ENCODE measurements at places on chromosomes 12 and 14.

- DNase-seq, result no peak
These were observed 8.0 kb downstream of the CSRNP2 start for GRCh38 chr12:51075390-51075789.

DNA sequence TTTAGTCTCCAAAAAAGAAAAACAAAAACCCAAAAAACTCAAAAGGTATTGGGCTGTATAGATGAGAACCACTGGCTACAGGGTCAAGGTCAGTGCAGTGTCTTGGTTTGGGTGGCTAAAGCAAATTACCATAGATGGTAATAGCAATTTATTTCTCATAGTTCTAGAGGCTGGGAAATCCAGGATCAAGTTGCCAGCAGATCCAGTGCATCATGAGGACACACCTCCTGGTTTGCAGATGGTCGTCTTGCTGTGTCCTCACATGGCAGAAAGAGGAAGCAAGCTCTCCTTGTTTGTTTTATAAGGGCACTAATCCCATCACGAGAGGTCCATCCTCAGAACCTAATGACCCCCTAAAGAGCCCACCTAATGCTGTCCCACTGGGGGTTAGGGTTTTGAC lies 11.2 kb downstream of the COX14 start:
- no peak for DNase-seq

DNA sequence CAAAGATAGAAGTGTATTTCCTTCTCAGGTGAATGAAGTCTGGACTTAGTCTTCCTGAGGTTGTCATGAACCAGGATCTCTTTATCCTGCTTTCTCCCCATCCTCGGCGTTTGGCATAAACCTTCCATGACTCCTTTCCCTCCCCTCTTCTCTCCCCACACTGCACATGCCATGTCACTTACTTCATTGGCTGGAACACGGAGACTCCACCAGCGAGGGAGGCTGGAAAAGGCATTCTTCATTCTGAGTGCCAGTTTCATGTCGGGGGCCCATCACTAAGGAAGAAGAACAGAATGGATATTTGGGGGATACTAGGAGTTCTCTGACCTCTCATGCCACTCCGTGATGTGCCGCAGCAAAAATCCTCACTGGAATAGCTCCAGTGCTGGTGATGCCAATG lies 105.6 kb downstream of the VCPKMT start:
- no peak for DNase-seq

DNA sequence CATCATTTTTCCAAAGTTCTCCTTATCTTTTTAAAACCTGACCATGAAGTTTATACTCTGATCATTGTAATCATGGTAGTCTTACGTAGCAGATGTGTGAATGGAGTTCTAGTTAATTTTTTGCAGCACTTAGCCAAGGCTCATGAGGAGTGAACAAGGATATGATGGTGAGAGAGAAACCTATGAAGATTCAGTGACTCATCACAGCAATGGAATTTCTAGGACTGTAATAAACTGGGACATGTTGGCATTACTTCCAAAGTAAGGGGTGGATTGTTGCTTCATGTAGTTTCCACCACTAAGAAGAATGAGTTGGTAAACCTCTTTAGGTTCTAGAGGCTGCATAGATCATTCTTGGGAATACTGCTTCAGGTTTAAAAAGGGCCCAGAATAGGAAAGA lies 102.7 kb downstream of the LRRIQ1 start:
- no peak for DNase-seq

DNA sequence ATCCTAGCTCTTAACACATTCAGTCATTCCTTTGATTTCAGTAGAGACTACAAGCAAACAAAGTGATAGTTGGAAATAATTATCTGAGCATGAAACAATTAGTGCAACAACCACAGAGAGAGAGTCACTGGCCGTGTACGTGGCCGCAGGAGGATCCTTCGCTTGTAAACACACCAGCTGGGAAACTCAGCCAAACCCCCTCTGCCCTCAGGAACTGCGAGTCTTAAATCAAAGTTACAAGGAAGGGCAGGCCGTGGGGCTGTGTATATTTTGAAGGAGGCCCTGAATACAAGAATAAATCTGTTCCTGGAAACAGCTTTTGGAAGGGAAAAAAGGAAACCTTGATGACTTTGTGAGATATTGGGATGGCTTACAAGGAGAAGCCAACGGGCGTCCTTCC lies 164.5 kb downstream of the ANO2 start:
- no peak for DNase-seq

DNA sequence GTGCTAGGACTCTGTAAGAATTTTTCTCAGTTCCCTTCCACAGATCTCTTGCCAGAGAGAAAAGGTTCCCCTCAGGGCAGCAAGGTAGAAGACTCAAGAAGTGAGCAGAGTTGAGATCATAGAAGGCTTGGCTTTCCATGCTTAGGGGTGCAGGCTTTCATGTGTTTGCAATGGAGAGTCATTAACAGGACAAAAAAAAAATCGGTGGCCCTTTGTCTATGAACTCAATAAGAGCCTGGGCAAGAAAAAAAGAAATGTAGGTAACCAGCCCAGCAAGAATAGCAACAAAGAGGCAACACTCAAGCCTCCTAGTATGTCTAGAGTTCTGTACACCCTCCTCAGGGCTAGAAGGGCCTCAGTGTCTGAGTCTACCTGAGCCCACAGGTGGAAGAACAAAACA lies 23.4 kb upstream of the LRP6 start:
- DNase-seq, result no peak

DNA sequence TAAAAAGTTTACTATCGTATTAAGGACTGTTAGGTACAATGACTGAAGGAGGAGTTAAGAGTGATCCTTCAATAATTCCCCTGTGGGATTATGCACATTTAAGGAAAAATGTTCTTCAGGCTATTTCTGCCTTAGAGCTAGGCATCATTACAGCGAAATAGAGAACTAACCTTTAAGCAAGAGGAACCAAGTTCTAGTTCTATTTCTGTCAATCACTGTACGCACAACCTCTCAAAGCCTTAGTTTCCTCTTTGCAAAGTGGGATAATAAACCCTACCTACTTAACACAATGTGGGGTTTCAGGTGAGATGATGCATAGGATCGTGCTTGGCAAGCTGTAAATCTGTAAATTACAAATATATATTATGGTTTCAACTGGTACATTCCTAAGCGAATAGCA lies 15.4 kb downstream of the NTF3 start:
- DNase-seq, result no peak

- DNase-seq, result no peak
These were observed 201.1 kb downstream of the ITPR2 start for GRCh38 chr12:26631846-26632245.

- no peak for DNase-seq
These were observed 59.6 kb downstream of the FBXL14 start for GRCh38 chr12:1534748-1535147.

- DNase-seq, result no peak
These were observed 9.3 kb upstream of the TWF1 start for GRCh38 chr12:43815416-43815815.
